ENCODE measurements at places on chromosomes 7 and 10.

DNA sequence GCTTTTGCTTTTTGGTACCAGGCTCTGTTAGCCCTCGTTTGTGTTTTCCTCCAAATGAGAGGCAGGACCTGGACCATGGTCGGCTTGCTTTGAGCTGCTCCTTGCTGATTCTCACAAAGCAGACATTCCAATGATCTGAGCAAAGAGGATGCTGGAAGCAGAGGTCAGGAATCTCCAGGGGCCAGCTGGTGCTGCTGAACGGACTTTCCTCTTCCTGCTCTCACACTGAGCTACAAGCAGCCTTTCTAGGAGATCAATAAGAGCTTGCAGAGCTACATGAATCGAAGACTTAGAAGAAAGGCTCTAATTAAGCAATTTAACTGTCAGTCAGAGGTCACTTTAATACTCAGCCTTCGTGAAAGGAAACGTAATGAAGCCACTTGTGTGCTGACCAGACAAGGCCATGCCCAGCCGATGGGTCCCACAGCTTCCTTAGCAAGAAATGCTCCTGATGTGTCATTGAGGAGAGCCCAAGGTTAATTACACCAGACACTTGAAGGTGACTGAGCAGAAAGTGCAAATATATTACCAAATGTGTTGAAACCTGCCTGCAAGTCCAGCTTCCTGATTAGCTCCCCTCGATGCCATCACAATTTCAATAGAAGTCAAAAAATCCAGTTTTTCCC is 151.3 kb upstream of the RSU1 start:
- DNase-seq, result no peak

GRCh38 chr10:78443900-78444571 is 410.4 kb downstream of the RPS24 start:
- DNase-seq, result no peak

DNA sequence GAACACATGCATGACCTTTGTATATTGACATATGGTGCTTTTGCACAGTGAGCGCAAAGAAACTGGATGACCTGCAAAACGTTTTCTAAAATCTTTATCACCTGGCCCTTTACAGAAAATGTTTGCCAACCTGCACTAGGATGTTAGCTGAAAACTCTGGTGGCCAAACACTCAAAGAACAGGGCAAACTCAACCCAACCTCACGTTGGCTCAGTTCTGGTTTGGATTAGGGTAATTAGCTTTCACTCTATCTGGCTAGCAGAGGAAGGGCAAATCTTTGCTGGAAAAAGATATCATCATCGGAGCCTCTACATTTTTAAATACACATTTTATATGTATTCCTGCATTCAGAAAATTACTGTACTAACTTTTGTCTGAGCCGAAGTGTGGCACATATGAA is 688.9 kb downstream of the PHTF2 start:
- no peak for DNase-seq

- DNase-seq, result no peak
Measured at GRCh38 chr10:126921974-126922525, 16.8 kb downstream of the DOCK1 start.

GRCh38 chr7:130425796-130426195 is 15.0 kb downstream of the CEP41 start:
- no peak for DNase-seq

DNA sequence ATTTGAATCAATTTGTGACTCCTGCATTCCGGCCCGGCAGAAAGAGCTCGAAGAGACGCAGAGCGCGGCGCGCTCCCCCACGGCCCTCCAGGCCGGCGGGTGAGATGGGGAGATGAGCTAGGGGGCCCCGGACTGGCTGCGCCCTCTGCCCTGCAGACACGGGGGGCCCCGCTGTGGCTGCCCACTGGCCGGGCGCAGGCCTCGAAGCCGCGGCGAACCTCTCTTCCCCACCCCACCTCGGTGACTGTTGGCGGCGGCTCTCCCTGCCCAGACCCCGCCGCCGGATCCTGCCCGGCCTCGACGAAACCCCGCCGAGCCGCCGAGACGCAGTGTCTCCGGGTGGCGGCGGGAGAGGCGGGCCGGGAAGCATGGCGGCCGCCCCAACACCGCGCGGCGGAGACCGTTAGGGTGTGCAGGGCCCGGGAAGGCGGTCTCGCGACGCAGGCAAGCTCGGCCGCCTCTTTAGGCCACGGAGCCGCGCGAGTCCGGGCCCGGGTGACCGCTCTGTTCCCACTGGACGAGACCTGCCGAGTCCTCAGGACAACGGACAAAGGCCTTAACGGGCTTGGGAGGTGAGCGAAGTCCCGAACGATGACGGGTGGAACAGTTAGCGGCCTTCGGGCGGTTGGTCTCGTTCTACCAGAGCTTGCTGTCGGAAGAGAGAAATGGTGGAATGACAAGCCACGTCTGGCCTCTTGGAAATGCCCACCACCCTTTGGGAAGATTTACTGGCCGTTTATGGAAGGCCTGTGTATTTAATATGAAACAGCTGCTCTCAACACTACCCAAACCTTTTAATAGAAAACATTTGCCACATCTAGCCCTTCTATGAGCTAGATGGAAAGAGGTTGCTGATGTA is 24.3 kb downstream of the NUP42 start:
- DNase-seq, result no peak

Measured in GF-D8 (cell line).